ENCODE measurements at places on chromosomes 2 and 18.

- DNase-seq: no peak
These were observed 287.6 kb downstream of the CYRIA start for GRCh38 chr2:16378031-16378430.

GRCh38 chr2:113922335-113922734 is 32.4 kb downstream of the ACTR3 start:
- no peak for DNase-seq

DNA sequence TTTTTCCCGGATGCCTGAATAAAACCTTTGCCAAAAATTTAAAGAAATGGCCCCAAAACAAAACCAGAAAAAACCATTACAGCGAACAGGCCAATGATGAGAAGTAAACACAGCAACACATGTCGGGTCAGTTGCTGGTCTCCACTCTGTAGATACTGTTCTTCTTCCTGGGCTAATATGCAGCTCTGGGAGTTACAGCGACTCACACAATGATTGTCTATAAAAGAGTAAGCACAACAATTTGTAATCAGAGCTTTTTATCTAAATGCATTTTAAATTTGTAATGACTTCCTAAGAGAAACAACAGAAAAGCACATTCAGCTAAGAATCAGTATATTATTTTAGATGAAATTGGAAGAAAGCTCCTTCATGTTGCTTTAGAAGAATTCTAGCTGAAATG is 40.3 kb downstream of the GPR155 start:
- no peak for DNase-seq

DNA sequence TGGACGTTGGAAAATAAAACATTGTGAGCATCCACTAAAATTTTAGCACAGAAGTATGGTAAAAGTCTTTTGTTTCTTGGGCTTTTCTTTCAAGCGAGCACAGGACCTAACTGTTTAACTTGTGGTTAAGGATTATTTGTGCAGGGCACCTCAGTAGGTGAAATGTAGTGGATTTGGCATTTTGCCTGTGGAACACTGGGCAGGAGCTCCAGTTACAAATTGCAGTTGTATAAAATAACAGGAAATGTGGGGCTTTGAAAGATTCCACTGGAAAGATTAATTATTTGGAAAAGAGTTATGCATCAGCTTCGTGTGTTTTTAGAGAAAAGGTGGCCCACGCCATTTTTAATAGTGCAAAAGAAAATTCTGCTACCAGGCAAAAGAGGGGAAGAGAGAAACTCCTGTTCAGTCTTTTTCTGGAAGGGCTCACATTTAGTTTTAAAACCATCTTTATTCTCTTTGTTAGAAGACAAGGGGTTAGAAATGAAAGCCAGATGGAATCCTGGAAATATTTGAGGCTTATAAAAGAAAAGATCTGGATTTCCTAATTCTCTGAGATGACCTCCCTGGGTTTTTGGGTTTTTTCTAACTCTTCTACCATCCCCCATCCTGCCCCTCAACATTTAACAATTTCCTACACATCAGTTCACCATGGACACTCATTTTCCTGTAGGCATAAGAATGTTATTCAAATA is 144.3 kb upstream of the SERTAD2 start:
- no peak for DNase-seq
